ENCODE measurements at places on chromosomes 3 and 15.

DNA sequence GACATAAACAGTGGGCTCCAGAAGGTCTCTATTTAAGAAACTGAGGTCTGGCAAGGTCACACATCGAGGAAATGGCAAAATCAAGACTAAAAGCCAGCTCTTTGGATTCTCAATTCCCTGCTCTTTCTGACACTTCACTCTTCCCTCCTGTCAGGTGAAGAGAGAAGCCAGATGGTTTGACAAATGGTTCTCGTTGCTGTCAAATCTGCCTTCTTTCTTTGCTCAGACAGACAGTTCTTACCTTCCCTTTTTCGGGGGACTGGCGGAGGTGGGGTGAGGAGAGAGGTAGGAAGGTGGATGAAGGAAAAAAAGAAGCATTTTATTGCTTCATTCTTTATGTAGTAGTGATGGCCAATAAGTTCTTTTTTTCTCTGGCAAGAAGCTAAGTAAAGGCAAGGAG is 133.4 kb downstream of the LPP start:
- no peak for DNase-seq

GRCh38 chr3:5437296-5437782 is 249.8 kb downstream of the EDEM1 start:
- no peak for DNase-seq

- no peak for DNase-seq
Observed at GRCh38 chr3:48689384-48689783, 3.7 kb upstream of the NCKIPSD start.

DNA sequence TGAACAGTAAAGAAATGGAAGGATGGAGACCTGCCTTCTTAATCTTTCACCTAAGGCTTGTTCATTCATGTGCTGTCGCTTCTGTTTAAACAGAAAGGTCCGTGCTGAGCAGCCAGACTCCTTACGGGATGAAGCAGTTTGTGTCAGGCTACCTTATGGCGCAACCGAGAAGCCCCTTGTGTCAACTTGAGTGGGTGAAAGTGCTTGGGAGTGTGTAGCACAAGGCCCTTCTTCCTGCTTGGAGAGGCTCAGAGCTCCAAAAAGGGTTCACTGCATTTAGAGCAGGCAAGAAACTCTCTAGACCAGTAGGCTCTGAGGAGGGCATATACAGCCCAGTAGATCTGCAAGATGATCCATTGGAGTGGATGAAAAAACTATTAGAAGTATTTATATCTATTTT is 16.0 kb downstream of the CAPN3 start:
- no peak for DNase-seq

- no peak for DNase-seq
Observed at GRCh38 chr15:80950291-80951078, 39.1 kb downstream of the MESD start.

- no peak for DNase-seq
Observed at GRCh38 chr3:126395846-126396513, 1.3 kb downstream of the CFAP100 start.

DNA sequence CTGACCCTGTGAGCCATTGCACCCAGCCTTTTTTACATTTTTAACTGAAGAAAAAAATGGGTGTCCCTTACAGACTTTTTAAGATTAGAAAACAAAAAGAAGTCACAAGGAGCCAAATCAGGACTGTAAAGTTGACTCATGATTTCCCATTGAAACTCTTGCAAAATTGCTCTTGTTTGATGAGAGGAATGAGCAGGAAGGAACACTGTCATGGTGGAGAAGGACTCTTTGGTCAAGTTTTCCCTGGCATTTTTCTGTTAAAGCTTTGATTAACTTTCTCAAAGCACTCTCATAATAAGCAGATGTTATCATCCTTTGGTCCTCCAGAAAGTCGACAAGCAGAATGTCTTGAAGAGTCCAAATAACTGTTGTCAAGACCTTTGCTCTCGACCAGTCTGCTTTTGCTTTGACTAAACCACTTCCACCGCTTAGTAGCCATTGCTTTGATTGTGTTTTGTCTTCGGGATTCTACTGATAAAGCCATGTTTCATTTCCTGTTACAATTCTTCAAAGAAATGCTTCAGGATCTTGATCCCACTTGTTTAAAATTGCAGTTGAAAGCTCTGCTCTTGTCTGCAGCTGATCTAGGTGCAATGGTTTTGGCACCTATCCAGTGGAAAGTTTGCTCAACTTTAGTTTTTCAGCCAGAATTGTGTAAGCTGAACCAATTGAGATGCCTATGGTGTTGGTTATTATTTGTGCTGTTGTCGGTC is 369.4 kb downstream of the MAGI1 start:
- no peak for DNase-seq

GRCh38 chr3:148450819-148451218 is 246.9 kb upstream of the AGTR1 start:
- no peak for DNase-seq

Measured in GM12864 (cell line).